ENCODE measurements at places on chromosomes 5 and 9.

GRCh38 chr9:34588671-34589635, 571 bp downstream of the CNTFR start:
- no peak for DNase-seq

- no peak for DNase-seq
Observed at GRCh38 chr5:143664623-143665022, 147.3 kb upstream of the HMHB1 start.

GRCh38 chr5:88836195-88836838, 46.7 kb downstream of the MEF2C start:
- no peak for DNase-seq

DNA sequence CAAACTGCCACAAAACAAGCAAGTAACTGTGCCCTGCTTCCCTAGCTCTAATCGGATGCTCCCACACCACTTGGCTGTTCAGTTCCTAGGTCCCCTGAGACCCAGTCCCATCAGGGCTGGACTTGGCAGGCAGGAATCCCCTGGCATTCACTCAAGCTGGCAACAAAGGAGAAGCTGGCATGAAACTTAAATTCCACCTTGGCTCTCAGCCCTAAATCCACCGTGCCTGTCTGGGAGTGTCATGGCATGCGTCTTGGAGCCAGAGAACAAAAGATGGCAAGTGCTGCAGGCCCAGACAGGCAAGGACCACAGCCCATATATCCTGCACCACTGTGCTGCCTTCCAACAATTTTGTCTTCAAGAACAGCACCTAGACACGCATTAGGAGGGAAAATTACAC, 38.2 kb downstream of the ETF1 start:
- no peak for DNase-seq

GRCh38 chr9:125831054-125831453, 83.9 kb downstream of the PBX3 start:
- no peak for DNase-seq

- DNase-seq = no peak
Observed at GRCh38 chr5:127924606-127925005, 159.0 kb upstream of the SLC12A2 start.

DNA sequence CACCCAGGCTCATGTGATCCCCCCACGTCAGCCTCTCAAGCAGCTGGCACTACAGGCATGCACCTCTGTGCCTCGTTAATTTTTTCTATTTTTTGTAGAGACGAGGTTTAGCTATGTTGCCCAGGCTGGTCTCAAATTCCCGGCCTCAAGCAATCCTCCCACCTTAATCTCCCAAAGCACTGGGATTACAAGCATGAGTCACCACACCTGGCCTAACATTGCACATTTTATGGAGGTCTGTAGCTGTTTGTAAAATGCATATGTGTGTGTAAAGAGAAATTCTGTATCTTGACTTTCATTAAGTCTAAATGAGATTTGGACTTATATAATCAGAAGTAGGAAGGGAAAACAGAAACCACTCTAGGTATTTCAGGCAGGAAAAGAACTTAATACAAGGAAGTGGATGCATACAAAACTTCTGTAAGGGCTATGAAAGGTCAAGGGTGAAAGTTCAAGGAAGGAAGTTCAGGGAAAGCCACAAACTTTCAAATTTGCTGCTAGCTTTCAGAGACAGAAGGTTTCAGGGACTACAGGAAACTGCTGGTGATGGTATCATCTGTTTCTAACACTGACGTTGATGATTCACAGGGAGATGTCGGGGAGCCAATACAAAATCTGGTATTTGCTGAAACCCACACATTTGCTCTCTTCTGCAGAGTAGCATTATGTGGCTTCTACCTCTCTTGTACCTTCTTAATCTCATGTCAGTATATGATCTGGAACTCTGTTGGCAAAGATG, 209.4 kb downstream of the PIK3R1 start:
- DNase-seq = peak; percentile 72

GRCh38 chr5:65151614-65152013, 330.1 kb downstream of the ADAMTS6 start:
- DNase-seq = no peak

DNA sequence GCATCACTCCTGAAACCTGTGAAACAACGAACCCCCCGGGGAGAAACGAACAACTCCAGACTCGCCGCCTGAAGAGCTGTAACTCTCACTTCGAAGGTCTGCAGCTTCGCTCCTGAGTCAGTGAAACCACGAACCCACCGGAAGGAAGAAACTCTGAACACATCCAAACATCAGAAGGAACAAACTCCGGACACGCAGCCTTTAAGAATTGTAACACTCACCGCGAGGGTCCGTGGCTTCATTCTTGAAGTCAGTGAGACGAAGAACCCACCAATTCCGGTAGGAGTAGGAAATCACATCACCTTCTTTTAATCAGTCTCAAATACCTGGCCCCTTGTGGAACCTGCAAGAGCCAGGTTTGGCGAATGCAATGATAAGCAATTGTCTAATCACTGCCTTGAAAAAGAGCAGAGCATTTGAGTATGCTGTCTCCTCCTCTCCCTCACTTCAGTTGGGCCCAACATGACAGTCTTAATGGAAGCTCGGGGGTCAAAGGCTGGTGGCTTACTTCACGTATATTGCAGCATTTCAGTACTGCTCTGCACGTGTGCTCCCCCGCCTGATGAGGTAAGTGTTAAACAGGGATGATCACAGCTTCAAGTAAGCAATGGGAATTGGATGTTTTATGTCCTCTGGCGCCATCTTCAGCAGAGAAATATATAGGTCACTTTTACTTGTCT, 473 bp downstream of the IRGM start:
- peak; percentile 93 for DNase-seq

GRCh38 chr5:14491015-14491915, 90.3 kb upstream of the OTULINL start:
- DNase-seq = no peak

- DNase-seq = no peak
Observed at GRCh38 chr5:110304176-110304575, 422.3 kb downstream of the TMEM232 start.

- no peak for DNase-seq
Observed at GRCh38 chr9:2174306-2174705, 159.2 kb downstream of the SMARCA2 start.

GRCh38 chr5:4540375-4541173, 599.6 kb upstream of the ADAMTS16 start:
- DNase-seq = no peak

DNA sequence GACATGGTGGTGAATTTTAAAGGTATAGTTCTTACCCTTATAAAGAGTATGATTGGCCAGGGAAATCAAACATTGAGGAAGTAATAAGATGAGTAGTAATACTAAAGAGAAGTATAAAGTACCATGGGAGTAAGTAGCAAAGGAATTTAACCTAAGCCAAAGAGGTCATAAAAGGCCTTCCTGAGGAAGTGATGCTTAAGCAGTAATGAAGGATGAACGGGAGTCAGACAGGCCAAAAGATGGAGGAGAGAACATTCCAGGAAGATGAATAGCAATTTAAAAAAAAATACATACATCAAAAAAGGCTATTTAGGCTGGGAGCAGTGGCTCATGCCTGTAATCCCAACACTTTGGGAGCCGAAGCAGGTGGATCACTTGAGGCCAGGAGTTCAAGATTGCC, 29.0 kb downstream of the KLHL3 start:
- no peak for DNase-seq

DNA sequence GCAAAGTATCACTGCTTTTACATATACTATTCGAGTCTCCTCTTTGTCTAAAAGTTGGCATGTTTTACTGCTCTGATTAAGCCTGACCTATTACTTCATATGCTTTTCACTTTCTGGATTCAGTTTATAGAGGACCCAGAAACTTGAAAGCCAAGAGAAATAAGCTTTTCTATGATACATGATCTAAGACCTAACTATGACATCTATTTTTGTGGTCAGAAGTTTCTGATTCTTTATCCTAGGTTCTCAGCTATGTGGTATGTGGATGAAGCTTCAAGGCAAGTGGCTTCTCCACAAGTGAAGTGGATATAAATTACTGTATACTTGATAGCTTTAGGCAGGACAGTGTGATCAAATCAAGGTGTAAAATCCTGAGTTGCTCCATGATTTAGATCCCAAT, 6.3 kb downstream of the EDIL3 start:
- no peak for DNase-seq

DNA sequence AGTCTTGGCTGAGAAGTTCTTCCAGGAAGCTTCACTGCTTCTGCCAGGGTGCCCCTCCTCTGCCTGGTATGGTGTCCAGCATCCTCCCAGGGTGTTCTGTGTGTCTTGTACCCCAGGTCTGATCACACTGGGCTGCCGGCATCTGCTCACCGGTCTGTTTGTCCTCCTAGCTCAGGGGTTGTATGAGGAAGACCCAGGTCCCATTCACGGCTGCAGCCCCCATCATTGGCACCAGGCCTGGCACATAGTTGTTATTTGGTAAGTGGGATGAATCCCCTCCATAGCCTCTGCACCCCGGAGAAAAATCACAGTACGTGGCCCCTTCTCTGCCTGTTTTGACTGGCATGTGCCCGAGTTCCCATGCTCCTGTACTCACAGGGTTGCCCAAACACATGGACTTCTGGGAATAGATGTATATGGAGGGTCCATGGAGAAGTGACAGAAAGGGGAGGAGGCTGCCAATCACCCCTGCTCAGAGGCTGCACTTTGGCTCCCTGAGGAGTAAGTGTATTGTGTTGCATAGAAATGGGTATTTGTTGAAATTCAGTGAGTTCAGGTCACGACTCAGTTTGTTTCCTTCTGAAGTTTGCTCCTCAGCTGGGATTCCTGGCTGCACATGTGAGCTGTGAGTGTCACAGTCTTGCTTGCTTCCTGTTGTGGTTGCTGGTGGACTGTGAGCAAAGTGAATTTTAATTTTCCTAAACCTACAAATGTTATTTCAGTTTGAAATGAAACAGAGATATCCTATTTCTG, 96.2 kb downstream of the HSPA4 start:
- DNase-seq = no peak

DNA sequence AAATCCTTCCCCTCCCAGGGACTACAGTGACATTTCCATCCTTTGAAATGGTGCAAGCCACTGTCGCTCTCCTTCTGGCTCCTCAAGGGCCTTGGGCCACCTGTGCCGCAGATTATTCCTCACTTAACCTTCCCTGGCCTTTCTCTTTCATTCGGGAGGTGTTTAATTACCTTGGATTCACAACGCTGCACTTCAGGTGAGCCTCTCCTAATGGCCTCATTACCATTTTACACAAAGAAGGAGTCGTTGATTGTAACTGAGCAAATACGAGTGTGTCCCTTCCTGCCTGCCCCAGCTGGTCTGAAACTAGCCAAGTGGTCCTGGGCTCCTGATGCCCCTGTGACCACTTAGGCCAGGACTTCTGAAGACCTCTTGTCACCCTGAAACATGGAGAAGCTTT, 205.0 kb downstream of the CRB2 start:
- DNase-seq = no peak

GRCh38 chr5:170960567-170960966, 98.7 kb downstream of the RANBP17 start:
- no peak for DNase-seq

GRCh38 chr5:130874861-130875417, 290.1 kb downstream of the HINT1 start:
- DNase-seq = no peak

DNA sequence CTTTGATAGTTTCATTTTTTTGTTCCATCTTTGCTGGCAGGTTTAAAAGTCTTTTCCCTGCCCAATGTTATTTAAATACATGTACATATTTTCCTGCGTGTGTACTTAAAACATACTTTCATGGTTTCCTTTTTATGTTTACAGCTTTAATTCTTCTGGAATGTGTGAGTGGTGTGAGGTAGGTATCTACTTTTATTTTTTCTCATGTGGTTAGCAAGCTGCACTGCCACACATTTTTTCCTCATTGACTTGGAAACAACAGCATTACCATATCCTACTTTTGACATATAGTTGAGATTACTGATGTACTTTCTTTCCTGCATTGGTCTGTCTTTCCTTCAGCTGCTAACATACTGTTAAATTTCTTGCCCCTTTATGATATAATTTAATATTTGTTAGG, 51.4 kb upstream of the COL15A1 start:
- DNase-seq = no peak

GRCh38 chr5:134543820-134544614, 18.5 kb downstream of the JADE2 start:
- DNase-seq = no peak

- no peak for DNase-seq
Observed at GRCh38 chr9:135565141-135565628, 3.6 kb downstream of the PAEP start.

GRCh38 chr5:178378527-178379484, 146.2 kb upstream of the PHYKPL start:
- DNase-seq = no peak

DNA sequence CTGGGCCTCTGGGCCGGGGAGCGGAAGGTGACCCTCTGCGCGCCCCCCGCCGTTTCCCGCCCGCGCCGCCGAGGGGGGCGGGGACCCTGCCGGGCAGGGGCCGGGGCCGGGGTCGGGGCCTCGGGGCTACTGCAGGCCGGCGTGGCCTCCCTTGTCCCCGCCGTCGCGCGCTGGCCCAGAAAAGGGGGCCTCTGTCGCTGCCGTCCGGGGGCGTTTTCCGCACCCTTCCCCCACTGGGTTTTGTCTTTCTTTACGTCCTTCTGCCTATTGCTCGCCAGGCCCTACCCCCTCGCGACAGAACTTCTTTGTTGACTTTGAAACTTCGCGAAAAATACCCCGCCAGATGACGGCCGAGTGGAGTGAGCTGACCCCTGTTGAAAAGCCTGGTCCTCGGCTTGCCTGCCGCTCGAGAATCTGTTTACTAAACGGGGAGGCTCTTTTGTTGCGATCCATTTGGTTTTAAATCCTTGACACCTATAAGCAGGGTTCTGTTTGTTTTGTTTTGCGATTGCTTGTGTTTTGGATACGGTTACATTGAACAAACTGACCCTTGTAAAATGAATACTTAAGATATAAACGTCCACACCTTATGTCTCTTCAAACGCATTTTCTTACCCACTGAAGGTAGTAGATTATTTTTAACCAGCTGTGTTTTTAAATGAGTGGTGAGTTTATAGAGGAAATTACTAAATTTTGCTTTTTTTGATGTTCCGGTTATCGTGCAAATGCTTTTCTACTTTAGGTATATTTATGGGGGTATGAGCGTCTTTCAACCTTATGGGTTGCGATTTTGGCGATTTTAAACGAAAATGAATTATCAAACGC, 765 bp downstream of the MARCHF6 start:
- peak; percentile 25 for DNase-seq

- DNase-seq = no peak
Observed at GRCh38 chr5:159410480-159410879, 80.2 kb upstream of the IL12B start.

DNA sequence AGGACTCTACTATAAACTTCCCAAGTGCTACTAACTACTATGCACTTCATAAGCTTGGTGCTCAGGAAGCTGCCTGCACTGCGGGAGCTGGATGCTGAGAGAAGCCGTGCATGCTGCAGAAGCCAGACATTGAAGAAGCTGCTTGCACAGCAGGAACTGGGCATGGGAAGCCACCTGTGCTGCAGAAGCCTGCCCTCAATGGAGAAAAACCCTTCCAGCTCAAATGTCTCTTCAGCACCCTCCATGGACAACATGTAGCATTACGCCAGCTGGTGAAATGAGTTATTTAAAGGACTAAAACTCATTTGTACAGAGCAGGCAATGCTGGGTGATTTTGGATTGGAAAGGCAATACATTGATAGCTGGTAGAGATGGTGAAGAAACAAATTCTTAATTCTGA, 247.2 kb downstream of the KIF4B start:
- DNase-seq = peak; percentile 44
